ENCODE measurements at places on chromosomes 7 and 10.

GRCh38 chr10:35462491-35462934, 126.2 kb downstream of the CCNY start:
- DNase-seq = no peak

GRCh38 chr7:7490003-7490402, 45.7 kb downstream of the COL28A1 start:
- no peak for DNase-seq

- DNase-seq = no peak
Observed at GRCh38 chr7:101465576-101466196, 103.0 kb downstream of the COL26A1 start.

DNA sequence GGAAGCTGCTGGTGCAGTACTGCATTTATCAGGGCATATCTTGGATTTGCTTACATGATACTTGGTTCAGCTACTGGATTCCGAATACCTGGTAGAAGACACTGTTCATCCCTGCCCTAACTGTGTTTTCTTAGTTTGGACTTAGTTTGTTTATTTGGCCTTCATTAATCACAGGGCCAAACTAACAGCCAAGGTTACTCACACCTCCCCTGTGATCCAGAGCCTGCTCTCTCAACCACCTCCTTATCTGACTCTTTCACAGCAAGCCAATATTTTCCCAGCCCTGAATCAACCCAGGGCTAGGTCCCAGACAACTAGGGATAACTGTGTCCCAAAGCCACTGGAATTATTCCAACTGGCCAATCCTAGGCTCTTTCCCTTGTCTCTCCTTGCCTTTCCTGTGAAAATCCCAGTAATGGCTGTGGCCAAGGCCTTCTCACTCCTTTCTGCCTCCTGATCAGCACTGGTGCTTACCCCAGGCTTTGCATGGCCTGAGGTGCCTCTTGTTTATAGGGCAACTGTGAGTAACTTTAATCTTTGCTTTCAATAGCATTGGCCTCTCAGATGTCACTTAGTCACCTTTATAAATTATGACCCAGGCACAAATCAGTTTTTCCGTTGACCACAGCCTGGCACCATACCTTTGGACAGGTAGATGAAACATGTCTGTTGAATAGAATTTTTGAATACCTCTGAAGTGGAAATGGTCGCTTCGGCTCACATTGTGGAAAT, 9.3 kb upstream of the JCAD start:
- no peak for DNase-seq

DNA sequence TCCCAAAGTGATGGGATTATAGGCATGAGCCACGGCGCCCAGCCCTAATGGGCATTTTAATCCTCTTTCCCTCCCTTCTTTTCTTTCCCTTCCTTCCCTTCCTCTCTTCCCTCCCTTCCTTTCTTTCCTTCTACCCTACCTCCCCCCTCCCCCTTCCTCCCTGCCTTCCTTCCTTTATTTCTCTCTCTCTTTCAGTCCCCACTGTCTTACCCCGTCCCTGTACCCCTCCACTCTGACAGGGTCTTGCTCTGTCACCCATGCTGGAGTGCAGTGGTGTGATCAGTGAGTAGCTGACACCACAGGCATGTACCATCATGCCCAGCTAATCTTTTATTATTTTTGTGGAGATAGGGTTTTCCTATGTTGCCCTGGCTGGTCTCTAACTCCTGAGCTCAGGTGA, 24.2 kb downstream of the LCOR start:
- DNase-seq = no peak

DNA sequence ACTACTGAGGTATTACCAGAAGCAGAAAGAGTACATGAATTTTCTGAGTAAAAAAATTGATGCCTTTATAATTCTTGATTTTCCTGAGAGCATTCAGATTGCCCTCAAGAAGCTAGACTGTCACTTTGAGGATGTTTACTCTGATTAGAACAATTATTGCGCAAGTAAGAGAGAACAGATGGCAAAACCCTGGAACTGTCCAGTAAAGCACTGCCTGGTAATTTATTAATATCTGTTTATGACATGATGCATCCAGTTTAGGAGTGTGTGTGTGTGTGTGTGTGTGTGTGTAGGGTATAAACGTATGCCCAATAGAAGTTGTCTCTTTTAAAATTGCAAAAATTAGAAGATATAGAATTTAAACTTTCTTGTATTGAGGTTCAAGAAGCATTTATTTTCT, 379.7 kb downstream of the PHTF2 start:
- no peak for DNase-seq

DNA sequence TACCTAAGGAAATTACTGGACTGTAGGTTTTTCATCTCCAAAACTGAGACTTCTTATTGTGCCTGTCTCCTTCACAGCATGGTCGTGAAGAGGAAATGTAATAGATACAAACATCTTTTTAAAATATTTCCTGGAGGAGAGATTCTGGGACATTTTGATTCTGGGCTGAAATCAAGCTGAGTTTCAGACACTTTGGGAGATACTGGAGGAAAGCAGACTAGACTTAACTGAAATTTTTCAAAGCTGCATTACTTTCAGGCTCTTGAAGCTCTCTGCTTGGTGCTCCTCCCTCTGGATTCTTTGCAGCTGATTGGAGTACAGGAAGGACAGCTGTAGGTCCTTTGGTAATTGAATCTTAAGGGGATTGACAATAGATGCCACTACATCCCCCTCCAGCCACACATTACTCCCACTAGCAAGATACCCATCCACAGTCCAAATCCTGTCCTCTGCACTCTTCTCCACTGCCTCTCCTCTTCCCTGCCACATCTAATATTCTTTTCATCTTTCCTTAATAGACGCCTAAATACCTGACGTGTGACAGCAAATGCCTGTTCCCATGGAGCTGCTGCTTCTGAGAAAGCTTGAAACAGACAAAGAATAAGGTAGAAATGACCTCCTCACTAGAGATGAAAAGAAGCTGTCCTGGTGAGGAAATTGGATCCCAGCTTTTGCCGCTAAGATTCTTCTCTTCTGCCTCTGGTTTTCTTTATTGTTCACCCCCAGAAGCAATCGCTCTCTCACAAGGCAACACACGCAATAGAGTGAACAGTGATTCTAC, 111.5 kb upstream of the PHYHIPL start:
- DNase-seq = no peak

- DNase-seq = no peak
Observed at GRCh38 chr7:101156277-101156676, 2.0 kb downstream of the AP1S1 start.

- DNase-seq = no peak
Observed at GRCh38 chr7:95545007-95545615, 51.2 kb downstream of the PDK4 start.

DNA sequence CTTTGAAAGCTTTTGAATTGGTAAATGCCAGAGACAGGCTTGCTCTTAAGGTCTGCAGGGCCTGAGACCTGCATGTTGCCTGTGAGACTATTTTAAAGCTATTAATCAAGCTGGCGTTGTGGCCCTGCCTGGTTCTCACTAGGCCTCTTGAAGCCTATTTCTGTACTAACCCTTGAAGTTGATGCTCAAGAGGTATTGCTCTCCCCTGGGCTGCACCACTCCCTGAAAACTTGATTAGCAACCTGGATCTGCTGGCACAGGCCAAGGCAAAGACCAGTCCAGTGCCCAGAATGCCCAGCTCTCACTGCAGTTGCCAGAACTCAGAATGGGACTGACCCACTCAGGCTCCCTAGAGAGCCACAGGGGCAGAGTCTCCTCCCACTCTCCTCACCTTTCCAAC, 220.0 kb upstream of the MEOX2 start:
- DNase-seq = no peak

GRCh38 chr10:16968416-16969041, 151.3 kb upstream of the RSU1 start:
- no peak for DNase-seq

- no peak for DNase-seq
Observed at GRCh38 chr7:2510909-2511768, 8.4 kb upstream of the LFNG start.

GRCh38 chr7:150945853-150946420, 32.2 kb downstream of the KCNH2 start:
- DNase-seq = no peak
